Stimulated activated CD4-positive, alpha-beta T cell treated with anti-CD3 and anti-CD28 coated beads, Interleukin-12 subunit alpha, Interleukin-12 subunit beta, amount 100 ng/mL, for 4 hours (primary cell): ENCODE measurements at places on chromosomes 6 and 20.

DNA sequence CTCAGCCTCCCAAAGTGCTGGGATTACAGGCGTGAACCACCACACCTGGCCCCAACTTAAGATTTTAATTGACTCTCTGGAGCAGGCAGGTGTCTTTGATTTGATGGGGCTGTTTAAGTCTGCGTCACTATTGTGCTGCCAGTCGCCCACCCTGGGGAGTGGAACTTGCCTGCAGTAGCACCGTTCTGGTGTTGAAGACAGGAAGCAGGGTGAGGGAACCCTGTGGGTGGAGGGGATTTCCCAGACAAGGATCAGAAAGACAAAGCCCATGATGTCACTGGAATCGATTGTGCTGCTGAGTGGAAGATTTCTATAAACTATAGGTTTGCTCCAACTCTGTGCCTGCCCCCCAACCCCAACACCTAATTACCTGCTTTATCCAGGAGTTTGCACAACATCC lies 11.0 kb downstream of the ALDH8A1 start:
- peak; percentile 60 for DNase-seq

DNA sequence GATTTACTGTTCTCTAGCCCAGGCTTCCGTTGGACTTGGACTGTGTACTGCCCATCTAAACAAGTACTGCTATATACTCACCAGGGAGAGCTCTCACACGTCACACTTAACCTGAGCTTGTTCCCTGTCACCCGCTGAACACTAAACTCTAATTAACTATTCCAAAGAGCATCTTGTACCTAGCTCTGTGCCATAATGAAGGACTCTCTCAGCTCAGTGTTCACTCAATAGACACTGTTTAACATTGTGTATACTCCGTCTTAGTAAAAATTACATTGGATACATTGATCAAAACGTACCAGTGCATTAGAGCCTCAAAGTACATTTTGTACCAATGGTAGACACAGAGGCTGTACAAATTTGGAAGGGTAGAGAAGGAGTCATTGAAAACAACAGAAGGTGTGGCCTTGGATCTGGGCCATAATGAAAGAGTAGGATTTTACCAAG lies 55.4 kb upstream of the EPHA7 start:
- DNase-seq: no peak

DNA sequence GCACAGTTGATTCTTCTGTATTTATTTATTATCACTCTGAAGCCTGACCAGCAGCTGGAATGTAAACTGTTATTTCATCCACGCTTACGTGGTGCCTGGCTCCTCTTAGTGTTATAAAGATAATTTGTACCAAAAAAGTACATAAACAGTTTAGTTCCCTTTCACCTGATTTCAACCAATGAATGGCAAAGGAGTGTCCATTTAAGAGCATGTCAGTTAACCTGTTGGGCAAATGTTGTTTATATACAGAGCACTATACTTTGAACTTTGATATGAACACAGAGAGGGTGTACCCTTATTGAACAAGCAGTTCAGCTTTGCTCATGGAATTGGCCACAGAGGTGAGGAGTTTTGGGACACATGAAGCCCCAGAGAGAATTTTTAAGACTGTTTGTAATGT lies 7.2 kb upstream of the CTCFL start:
- DNase-seq: no peak

GRCh38 chr6:63821442-63821841 lies 185.8 kb downstream of the PHF3 start:
- no peak for DNase-seq

GRCh38 chr6:90184334-90185298 lies 112.0 kb downstream of the BACH2 start:
- no peak for DNase-seq

- DNase-seq: no peak
These were observed 76.1 kb downstream of the DTD1 start for GRCh38 chr20:18663932-18664331.

DNA sequence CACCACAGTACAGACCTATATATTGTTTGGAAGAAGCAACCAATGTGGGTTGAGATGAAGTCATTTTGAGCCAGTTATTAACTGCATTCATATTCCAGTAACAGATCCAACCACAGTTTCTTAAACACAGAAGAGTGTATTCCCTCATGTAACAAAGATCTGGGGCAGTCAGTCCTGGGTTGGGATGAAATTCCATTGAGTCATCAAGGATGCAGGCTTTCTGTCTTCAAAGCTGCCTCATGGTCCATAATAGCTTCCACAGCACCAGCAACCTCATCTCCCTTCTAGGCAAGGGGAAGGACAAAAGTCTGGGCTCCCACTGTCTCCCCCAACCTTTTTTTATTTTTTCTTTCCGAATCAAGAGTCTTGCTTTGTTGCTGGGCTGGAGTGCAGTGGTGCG lies 2.9 kb upstream of the SOD2 start:
- no peak for DNase-seq

DNA sequence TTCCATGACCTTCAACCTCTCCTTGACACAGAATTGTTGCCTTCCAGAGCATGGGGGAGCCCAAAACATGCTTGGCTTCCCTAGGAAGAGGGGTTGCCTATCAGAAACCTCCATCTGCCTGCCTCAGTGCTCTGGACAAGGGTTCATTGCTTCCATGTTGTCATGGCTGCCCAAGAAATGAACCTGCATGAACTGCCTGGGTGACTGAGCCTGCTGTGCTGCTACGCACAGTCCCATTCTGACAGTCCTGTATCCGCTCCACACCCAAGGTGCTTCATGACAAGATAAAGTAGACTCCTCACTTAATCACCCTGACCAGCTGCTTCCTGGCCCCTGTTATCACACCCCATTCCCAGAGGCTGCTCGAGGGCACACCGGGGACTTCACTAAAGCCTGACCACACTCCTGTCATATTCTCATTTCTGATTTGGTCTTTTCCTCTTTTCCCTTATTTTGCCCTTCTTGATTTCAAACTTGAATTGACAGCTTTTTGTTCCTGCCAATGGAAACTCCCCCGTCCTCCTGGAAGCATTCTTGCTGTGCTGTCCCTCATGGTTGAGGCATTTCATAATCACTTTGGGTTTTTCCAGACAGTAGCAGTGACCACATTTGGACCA lies 31.9 kb downstream of the GMPR start:
- DNase-seq: no peak

DNA sequence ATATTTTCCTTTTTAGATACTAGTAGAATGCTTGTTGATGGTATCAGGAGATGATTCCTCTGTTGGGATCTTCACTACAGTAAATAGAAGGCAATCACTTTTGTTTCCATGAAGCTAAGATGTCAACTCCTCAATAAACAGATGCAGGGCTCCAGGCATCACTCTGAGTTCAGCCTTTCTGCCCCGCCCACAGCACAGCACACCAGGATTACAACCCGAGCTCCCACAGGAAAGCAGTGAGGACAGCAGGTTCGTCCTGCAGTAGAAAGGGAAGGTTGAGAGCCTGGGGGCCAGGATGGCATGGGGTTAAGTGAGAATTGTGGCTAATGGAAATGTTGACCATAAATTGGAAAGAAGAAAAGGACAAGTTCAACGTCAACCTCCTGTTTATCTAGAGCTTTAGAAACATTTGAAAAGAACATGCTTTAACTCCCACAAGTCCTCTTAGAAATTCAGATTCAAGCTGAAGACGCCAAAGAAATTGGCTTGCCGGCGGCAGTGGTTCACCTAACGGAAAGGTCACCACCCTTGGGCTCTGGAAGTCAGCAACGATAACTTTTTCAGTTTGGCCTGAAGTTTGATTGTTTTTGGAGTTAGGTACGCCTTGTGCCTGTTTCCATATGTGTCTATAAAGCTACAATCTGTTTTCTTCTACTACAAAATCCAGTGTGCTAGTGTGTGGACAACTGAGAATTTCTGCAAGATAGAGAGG lies 144.4 kb upstream of the PDE10A start:
- DNase-seq: no peak

DNA sequence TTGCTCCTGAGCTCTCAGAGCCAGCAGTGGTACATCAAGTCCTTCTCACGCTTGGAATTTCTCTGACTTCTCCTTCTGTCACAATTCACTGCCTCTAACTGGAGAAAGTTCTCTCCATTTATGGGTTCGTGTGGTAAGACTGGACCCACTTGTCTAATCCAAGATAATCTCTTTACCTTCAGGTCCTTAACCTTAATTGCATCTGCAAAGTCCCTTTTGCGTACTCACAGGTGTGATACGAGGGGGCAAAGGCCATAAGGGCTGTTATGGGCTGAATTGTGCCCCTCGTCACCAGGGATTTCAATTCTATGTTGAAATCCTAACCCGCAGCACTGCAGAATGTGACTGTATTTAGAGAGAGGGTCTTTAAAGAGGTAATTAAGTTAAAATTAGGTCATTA lies 27.5 kb upstream of the TBC1D22B start:
- no peak for DNase-seq

DNA sequence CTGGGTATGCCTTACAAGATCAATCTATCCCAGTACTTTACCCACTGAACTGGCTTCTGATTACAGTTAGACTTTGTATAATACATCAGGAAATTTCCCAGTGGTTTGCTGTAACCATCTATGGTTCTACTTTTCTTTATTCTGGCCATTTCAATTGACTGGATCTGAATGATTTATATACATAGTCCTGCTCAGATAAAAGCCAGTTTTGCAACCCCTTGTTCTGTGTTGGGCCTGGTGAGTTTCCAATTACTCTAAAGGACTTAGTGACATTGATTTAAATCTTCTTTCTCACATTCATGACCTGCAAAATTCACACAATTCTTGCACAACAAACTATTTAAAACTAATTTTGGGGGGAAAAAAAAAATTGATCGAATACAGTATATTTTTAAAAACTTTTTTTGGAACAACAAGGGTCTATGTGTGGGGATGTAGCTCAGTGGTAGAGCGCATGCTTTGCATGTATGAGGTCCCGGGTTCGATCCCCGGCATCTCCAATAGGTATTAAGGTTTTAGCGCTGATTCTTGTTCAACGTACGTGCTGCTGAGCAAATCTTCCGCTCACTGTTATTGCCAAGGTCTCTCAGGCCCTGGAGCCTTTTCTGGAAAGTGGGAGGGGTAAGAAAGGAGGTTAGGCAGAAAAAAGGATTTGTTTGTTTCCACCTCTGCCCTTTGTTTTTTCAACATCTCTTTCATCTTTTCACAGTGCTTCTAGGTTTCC lies 117.5 kb downstream of the GPX5 start:
- DNase-seq: peak; percentile 37

- DNase-seq: no peak
These were observed 3.4 kb upstream of the COL12A1 start for GRCh38 chr6:75209184-75209723.

DNA sequence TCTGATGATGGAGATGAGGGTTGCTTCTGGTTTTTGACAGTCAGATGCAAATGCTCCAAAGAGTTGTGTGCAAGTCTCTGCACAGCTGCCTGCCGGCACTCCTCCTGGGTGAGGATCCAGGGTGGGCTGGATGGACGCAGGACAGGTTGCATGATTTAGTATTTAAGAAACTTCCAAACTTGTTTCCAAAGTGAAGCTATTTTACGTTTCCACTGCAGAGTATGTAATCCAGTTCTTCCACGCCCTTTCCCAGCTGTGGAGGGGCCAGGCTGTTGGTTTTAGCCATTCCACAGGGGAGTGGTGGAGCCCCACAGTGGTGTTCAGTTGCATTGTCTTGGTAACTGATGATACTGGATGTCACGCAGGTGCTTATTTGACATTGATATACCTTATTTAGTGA lies 157.3 kb downstream of the THBS2 start:
- DNase-seq: no peak

GRCh38 chr6:25130518-25130917 lies 148.7 kb upstream of the CARMIL1 start:
- DNase-seq: no peak

DNA sequence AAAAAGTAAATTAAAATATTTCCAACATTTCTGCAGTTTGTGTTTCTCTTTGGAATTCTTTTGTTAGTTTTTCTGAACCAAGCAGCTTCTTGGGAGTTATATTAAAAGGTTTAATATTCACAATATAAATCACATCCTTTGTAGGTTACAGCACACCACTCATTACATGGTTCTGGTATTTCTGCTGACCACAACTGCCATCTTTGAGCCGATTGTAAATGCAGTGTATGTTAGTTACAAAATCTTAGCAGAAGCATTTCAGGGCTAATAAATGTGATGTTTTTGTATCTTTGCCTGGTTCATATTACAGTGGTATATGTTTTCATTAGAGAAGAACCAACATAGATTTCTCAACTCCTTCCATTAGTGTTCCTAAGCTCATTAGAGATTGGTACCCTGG lies 19.1 kb upstream of the TSHZ2 start:
- DNase-seq: no peak

DNA sequence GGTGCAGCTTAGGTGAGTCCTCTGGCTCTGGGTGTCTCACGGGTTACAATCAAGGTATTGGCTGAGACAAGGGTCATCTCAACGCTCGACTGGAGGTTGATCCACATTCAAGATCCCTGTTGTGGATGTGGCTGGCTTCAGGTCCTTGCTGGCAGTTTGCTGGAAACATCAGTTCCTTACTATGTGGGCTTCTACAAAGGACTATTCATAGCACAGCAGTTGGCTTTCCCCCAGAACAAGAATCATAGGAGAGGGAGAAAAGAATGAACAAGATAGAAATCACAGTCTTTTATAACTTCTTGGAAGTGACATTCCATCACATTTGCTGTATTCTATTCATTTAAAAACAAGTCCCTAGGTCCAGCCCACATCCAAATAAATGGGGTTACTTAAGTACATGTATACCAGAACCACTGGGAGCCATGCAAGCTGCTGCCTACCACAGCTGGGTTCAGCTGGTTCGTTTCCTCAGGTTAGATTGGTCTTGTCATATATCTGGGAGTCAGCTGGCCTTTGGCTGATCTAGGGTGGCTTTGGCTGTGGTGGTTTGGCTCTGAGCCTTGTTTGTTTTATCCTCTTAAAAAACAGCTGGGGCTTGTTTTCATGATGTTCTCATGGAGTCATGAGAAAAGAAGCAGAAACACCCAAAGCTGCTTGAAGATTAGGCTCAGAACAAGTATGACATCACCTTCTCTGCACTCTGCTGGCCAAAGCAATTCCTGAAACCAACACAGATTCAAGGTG lies 433.2 kb upstream of the SPTLC3 start:
- no peak for DNase-seq

GRCh38 chr6:149756261-149756636 lies 6.7 kb downstream of the PCMT1 start:
- DNase-seq: no peak

- no peak for DNase-seq
These were observed 427.7 kb upstream of the SULF2 start for GRCh38 chr20:48212806-48213509.

DNA sequence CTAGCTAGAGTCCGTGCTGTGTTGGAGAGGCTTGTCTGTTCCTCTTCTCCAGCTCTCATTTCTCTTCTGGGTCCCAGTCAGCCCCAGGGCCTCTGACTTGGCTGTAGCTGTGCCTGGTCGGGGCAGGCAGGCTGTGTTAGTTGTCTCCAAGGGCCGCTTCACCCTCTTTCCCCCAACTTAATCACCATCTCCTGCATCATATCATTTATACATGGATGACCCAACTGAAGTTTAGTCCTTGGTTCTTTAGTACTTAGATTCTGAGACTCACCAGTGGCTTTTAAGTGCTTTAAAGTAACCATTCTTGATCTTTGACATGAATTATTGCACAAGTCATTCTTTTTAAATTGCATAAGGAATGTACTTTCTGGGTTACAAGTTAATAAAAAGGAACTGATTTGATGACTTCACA lies 127.3 kb downstream of the RTN4IP1 start:
- no peak for DNase-seq

- no peak for DNase-seq
These were observed 44.7 kb downstream of the RSPH3 start for GRCh38 chr6:158955255-158955654.

- no peak for DNase-seq
These were observed 8.5 kb downstream of the ZBP1 start for GRCh38 chr20:57611586-57612311.
